ENCODE measurements at places on chromosomes 11 and 22.

GRCh38 chr22:37075822-37076433, 24.4 kb downstream of the KCTD17 start:
- no peak for DNase-seq

DNA sequence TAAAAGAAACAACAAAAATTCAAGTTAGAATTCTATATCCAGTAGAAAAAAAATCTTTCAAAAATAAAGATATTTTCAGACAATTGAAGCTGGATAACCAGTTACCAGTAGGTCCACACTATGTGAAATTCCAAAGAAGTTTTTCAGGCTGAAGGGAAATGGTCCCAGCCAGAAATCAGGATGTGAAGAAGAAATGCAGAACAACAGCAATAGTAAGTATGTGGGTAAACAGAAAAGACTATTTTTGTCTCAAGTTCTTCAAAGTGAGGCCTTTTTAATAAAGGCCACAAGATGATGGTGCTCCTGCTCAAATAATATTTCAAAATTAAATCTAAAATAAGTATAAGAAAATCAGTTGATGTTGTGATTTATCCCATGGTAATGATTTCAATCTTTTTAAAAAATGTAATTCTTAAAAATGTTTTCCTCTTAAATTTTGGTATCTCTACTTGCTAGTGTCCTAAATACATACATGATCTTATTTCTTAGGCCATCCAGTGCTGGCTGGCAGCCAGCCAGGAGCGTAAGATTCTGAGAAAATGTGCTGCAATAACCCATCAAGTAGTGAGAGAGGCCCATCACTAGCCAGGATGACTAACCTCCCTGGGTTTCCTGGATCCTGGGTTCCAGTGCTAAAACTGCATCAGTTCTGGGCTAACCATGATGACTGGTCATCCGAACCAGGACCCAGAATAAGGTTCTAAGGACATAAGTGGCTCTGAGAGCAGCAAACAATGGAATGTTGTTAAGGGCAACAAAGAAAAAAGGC, 15.6 kb upstream of the UCP3 start:
- DNase-seq: peak; percentile 68

- no peak for DNase-seq
Measured at GRCh38 chr11:5300251-5300650, 1.5 kb downstream of the OR51B4 start.

DNA sequence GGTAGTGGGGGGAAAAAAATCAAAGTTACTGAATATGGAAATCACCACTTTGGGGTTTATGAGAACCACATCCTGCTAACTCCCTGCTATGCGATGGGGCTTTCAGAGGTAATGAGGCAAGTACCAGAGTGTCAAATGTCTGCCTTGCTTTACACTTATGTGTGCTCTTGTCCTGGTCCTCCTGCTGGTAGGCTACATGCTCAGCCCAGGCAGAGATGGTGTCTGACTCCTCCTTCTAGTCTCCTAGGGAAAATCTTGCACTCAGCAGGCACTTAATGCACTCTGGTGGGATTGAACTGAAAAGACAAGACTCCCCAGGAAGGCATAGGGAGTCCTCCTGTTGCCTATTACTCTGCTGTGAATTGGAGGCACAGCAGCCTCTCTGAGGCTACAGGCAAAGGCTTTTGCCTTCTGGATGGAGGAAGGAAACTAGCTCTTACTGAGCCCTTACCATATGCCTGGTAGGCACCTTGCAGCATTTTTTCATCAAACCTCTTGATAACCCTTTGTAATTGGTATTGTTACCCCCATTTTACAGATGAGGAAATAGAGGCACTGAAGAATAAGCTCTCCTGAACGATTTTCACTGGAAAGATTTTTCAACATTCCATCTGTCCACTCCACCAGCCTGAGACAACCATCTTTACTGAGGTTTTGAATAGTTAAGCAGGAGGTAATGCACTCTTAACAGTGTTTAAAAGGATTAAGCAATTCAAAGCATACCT, 132.1 kb upstream of the PAX6 start:
- DNase-seq: no peak

DNA sequence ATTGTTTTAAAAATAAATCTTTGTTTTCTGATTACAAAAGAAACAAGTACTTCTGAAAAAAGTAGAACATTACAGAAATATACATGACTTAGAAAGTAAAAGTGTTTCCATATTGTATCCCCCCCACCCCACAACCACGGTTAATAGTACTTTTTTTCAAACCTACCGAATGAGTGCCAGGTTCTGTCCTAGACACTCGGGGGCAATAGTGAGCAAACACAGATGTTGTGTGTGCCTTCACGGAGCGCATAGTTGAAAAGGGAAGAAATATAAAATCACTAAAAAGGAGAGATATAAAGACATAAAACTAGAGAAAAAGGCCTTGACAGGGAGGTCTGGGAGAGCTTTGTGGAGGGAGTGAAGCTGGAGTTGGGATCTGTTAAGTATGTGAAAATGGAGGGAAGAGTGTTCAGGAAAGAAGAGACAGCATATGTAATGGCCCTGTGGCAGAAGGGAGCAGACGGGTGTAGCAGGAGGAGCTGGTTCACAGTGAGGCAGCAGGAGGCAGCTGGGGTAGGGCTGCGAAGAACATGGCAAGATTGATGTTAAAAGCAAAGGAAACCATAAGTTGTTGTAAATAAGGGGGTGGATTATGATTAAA, 42.1 kb upstream of the ALX4 start:
- no peak for DNase-seq

DNA sequence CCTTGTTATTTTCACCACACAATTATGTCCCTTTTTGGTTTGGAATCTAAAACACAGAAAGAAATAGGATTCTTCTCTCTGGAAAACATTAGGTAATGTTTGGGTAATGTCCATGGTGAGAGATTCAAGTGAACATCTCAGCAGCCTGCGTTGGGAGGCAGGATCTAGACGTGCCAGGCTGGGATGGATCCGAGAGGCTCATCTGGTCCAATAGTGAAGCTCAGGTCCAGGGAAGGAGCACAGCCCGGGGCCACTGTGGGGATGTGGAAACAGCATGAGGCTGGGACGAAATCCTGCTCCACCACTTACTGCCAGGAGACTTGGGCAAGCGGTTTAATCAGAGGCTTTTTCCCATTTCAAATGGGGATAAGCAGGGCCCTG, 109.9 kb downstream of the CSNK2A3 start:
- DNase-seq: no peak

- DNase-seq: no peak
Measured at GRCh38 chr11:47499614-47500013, 50.7 kb upstream of the RAPSN start.

- DNase-seq: no peak
Measured at GRCh38 chr22:30272781-30273601, 6.3 kb upstream of the OSM start.

DNA sequence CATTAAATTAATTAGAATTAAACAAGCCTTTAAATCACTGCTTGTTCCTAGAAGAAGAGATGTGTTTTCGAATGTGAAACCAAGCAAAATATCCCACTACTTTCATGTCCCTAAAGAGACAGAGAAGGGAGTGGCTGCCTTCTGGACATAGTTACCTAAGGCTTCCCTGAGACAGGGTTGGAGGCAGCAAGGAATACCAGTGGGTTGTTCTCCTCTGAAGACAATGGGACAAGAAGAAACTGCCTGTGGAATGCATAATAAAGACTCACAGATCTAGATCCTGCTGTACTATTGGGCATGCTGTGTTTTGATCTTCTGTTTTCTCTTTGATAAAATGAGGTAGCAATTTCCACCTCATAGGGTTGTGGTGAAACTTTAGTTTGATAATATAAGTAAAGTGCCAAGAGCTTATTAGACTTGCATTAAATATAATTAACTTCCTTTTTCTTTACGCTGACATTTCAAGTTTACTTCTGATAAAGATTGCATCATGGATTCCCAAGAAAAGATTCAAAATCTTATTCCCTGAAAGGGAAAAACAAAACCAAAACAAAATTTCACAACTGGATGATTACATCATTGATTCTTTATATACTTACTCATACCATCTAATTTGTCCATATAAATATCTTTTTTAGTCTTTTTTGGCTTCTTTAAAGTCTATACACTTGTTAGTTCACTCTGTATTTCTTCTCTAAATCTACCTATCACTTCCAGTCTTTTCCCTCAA, 621.3 kb downstream of the ETS1 start:
- no peak for DNase-seq

- no peak for DNase-seq
Measured at GRCh38 chr11:9386901-9387300, 2.4 kb downstream of the IPO7 start.

GRCh38 chr11:44246726-44247125, 63.2 kb downstream of the ALX4 start:
- DNase-seq: no peak

DNA sequence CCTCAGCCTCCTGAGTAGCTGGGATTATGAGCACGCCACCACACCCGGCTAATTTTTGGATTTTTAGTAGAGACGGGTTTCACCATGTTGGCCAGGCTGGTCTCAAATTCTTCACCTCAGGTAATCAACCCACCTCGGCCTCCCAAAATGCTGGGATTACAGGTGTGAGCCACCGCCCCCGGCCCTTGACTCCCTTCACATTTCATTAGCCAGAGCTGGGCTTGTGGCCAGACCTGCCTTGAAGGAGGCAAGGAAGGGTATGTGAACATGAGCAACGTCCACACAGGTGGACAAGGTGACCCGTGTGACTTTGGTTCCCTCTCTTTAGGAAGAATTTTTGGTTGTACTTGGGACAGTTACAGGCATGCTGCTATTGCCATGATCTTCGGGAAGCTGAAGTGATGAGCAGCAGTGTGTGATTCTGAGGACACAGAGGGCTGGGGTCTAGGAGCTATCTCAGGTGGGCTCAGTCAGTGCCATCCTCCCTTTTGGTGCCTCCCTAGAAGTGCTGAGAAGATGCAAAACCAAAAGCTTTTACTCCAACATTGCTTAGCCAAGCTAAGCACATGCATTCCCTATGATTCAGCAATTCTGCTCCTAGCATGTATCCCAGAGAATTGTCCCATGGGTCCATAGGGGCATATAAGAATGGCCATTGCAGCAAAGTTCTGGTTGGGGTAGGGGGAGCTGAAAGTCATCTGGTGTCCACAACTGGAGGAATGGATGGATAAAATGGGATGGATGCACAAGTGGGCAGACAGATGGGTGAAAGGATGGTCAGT, 6.1 kb downstream of the AP5B1 start:
- DNase-seq: no peak

GRCh38 chr11:120254788-120255518, 15.0 kb downstream of the POU2F3 start:
- no peak for DNase-seq

- DNase-seq: no peak
Measured at GRCh38 chr11:81825346-81825745, 908.3 kb downstream of the FAM181B start.

- DNase-seq: no peak
Measured at GRCh38 chr11:17640493-17641164, 78.7 kb upstream of the MYOD1 start.

DNA sequence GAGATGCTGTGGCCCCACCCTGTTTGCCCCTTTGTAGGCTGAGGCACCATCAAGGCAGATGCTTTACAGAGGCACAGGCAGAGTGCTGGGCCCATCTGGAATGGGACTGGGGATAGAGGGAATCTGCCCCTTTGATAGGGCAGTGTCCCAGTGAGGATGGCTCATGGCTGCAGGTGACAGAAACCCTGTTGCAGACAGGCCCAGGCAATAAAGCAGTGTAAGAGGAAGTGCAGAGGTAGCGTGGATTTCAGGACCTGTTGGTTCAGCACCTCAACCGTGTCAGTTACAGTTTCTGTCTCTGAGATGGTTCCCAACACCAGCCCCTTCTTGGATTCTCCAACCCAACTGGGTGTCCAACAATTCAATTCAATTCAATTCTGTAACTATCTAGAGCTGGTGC, 25.1 kb downstream of the PRDM11 start:
- DNase-seq: no peak

- no peak for DNase-seq
Measured at GRCh38 chr11:8222820-8223512, 40.7 kb downstream of the LMO1 start.

GRCh38 chr11:22521226-22521625, 104.4 kb downstream of the FANCF start:
- peak; percentile 39 for DNase-seq

GRCh38 chr11:44775366-44775984, 48.7 kb downstream of the TSPAN18 start:
- DNase-seq: no peak

DNA sequence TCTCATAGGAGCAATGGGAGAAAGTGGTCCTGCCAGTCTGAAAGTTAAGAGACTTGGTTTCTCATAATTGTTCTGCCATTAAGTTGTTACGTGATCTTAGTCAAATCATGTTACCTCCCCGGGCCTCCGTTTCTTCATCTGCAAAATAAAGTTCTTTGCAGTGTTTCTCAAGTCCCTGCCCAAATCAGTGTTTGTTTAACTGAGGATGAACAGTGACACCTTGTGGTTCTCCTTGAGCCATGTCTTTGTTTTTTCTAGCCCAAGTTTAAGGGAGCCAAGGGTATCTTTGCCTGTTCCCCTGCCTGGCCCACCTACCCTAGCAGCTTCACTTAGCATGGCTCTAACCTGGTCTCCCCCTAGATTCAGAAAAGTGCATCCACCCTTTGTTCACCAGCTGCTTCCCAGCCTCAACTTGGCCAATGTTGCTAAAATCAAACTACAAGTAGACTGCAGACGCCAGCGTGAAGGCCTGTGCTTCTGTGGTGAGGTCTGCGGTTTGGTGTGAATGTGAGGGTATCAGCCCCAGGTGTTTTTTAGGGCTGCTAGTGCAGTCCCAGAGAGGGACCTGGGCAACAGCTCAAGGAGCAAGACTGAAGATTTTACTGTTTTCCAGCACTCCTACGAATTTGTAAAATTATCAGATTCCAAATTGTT, 35.5 kb downstream of the FZD4 start:
- DNase-seq: peak; percentile 45

DNA sequence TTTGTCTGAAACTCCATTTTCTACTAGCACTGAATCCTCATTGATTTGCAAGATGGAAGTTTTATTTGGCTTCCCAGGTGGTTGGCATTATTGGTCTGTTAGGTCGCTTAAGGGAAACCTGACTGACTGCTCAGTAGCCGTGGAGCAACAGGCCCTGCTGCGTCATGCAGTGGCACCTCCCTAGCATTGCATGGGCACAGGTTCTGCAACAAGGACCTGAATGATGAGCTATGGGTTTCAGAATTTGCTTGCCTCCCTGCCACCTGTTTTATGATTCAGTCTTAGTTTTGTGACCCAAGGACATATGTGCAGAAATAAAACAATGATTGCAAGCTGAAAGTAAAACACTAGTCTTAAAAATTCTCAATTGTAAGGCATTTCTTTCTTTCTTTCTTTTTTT, 128.5 kb downstream of the SLC1A2 start:
- no peak for DNase-seq

GRCh38 chr11:120205596-120206161, 5.2 kb upstream of the OAF start:
- DNase-seq: no peak

- DNase-seq: no peak
Measured at GRCh38 chr11:115197031-115197430, 307.2 kb downstream of the CADM1 start.

DNA sequence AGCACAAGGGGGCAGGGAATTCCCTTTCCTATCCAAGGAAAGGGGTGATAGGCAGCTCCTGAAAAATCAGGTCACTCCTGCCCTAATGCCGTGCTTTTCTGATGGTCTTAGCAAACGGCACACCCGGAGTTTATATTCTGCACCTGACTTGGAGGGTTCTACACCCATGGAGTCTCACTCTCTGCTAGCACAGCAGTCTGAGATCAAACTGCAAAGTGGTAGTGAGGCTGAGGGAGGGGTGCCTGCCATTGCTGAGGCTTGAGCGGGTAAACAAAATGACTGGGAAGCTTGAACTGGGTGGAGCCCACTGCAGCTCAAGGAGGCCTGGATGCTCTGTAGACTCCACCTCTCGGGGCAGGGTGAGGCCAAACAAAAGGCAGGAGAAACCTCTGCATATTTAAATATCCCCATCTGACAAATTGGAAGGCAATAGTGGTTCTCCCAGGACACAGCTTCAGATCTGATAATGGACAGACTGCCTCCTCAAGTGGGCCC, 194.7 kb downstream of the OR4A47 start:
- DNase-seq: no peak
